Thoracic aorta (tissue), 2 donors: ENCODE measurements at places on chromosomes 12 and 14. TPM values are rescaled to one million over a fixed set of nuclear protein-coding genes. Genes with fewer than 3 reads are reported as not detected.

Gene RD3L
- total RNA-seq: not detected

Gene MFAP5
- 186 TPM for total RNA-seq

Gene MMP19
- total RNA-seq: 72.9 TPM

Gene ESRRB
- total RNA-seq: not detected

Gene HAL
- not detected for total RNA-seq

Gene SARNP
- 39.1 TPM for total RNA-seq

Gene CYP27B1
- total RNA-seq: 2.2 TPM

Gene MIS18BP1
- 18.7 TPM for total RNA-seq

Gene HECTD4
- total RNA-seq: 54.2 TPM

Gene LTB4R
- 13.1 TPM for total RNA-seq

Gene CHGA
- total RNA-seq: not detected

Gene CDH24
- 1.1 TPM for total RNA-seq

- no peak for DNase-seq
These were observed 457 bp downstream of the SOCS2 start for GRCh38 chr12:93572712-93573551.

DNA sequence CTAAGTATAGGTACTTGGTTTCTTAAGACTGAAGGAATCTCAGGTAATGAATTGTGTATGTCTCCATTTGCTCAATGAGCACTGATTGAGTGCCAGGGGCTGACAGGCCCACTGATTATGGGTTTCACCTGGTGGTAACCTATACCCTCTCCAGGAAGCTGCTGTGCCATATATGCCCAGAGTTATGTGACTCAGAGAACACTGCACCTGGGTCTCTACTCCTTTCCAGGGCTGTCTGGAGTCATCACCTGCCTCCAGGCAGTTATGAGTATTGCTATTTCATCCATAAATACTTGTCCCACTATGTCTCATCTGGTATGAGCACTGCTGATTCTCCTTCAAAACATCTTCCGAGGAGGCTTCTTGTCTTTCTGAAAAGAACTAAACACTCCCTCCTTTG is 692.9 kb downstream of the BCL11B start:
- DNase-seq: no peak

- DNase-seq: no peak
These were observed 15.0 kb downstream of the AQP6 start for GRCh38 chr12:49987625-49988303.

GRCh38 chr12:120352117-120352516 is 16.8 kb downstream of the MSI1 start:
- no peak for DNase-seq

DNA sequence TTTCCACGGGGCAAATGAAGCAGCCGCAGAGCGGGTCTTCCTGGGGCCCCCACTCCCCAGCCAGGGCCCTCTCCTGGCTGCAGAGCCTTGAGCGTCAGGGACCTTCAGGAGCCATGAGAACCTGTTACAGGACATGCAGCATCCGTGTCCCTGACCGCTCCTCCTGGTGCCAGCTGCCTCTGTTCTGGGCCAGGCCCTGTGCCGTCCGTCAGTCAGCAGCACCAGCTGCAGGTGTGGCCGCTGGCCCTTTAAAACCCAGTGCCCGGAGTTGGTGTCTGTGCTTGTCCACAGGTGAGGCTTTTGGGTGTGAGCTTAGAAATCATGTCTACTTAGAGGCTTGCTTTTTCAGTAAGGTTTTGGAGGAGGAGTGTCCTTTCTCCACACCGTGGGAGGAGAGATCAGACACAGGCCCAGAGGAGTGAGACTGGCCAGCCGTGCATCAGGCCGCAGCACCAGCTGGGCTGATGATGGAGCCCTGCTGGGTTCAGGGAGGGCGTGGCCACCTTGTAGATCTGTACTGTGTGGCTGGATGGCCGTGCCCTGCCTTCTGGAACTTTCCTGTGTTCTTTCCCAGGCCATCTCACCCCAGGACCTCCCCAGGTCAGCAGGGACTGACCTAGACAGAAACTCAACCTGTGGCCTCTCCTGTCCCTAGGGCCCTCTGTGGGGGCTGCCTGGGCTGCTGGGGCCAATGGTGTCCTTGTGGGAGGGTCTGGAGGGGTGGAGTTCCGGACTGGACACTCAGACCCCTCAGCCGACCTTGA is 27.1 kb downstream of the AACS start:
- no peak for DNase-seq

- DNase-seq: no peak
These were observed 145.8 kb downstream of the SLC38A6 start for GRCh38 chr14:61126603-61127498.

GRCh38 chr14:64759555-64759938 is 55.3 kb downstream of the PLEKHG3 start:
- DNase-seq: no peak

DNA sequence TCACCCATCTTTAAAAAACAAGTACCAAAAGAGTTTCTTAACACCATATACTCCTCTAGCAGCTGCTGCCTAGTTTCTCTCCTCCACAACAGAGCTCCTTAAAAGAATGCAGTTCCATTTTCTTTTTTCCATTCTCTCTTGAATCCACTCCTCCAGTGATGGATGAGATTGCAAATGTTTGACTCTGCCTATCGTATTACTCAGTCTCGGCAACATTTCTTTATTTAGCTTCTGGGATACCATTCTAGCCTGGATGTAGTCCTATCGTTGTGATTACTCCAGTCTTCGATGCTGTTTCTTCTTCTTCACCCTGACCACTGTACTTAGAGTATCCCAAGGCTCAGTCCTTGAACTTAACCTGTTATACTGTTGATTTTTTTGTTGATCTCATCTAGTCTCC is 30.8 kb downstream of the CAND1 start:
- no peak for DNase-seq

DNA sequence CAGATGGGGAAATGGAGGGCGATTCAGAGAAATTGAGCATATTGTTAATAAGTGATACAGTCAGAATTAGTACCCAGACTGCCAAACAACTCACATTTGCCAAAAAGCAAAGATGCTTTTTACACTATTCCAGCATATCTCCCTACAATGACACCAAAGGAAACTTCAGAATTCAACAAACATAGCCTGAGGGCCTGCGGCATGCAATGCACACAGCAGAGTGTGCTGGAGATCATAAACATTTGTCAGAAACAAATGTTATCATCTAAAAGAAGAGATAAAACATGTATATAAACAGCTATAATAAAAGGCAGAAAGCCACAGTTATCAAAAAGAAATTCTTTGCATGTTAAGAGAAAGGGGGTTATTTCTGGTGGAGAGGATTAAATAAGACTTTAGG is 20.1 kb upstream of the GARIN6 start:
- no peak for DNase-seq

DNA sequence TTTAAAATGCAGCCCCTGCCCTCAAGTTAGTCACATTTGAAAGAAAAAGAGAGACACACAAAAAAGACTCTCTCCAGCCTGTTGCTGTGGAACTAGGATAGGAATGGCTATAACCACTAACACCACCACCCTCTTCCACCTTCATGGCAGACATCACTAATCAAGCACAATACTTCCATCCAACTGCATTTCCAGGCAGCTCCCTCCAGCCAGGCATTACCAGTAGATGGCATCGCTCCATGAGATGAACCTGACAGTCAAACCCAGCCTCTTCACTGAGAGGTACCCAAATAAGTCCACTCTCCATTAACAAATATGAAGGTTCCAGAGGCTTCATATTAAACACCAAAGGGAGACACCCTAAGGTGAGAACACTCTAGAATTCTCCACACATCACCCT is 24.4 kb downstream of the SLC8B1 start:
- DNase-seq: no peak

- DNase-seq: no peak
These were observed 184.4 kb upstream of the FKBP4 start for GRCh38 chr12:2610358-2610757.

- no peak for DNase-seq
These were observed 5.0 kb downstream of the MGST1 start for GRCh38 chr12:16352481-16352880.

- no peak for DNase-seq
These were observed 181.0 kb upstream of the TBX3 start for GRCh38 chr12:114864837-114865551.

- DNase-seq: no peak
These were observed 53.0 kb downstream of the SAV1 start for GRCh38 chr14:50615056-50615455.

DNA sequence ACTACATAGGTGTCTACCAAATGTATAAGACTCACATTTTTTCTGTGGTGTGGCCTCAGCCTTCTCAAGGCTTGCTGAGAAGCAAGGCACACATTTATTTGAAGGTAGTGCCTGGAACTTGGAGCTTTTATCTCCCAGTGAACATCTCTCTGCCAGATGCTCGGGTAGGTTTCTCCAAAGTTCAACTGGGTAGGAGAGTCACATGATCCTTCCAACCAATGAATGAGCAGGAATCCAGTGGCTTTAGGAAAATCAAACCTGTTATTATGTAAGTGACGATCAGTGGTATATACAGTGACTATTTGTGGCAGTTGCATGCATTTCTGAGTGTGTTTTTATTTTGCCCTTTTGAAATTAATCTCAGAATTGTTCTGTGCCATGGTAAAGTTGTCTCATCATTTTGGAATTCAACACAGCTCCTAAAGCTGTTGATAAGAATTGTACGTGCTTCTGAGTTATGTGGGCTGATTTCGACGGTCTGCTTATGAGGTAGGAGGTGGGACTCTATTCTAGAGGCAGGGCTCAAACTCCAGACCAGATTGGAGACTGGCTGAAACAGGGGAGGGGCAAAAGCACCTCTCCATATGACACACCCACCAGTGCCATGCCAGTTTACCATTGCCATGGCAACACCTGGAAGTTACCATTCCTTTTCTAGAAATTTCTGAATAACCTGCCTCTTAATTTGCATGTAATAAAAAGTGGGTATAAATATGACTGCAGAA is 57.6 kb downstream of the EID3 start:
- DNase-seq: no peak

DNA sequence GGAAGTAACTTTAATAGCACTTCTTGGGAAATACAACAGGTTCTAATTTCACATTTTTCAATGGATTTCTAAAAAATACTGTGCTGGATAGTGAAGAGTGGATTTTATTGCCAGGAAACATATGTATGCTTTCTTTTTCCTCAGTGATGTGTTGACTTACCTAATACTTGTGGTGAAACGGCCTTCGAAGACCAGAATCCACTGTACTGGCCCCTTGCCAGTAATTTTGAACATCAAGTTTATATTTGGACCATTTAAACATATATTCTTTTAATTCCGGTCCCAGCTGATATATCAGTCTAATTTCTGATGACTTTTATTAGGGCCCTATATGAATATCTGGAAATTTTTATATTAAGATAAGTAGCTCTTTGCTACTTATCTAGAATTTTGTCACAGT is 1.8 kb downstream of the MSRB3 start:
- DNase-seq: no peak

- DNase-seq: no peak
These were observed 59.7 kb upstream of the NAP1L1 start for GRCh38 chr12:76144245-76144549.

GRCh38 chr12:6253278-6253677 is 53.1 kb downstream of the CD9 start:
- no peak for DNase-seq

GRCh38 chr12:54388237-54389133 is 4.0 kb upstream of the ZNF385A start:
- DNase-seq: no peak

DNA sequence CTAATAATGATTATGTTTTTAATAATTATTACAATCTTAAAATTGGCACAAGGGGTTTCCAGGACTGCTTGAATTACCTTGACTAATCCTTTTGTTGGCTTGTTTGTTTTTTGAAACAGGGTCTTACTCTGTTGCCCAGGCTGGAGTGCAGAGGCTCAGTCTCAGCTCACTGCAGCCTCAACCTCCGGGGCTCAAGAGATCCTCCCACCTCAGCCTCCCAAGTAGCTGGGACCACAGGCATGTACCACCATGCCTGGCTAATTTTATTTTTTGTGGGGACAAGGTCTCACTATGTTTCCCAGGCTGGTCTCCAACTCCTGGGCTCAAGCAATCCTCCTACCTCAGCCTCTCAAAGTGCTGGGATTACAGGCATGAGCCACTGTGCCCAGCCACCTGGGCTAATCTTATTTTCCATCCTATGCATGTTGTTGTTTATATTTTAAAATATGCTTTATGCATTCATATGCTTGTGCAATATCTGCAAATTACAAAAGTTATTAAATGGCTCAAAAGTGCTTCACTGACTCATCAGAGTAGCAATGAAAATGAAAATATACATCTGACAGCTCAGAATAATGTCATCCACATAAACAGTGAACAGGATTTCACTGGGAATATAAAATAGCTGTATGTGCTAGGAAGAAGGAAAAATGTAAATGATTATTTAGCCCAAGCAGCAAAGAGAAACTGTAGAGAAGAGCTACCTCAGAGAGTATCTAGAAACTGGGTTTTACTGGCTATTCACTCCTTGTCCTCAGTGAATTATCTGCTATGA is 24.8 kb upstream of the PLEKHG6 start:
- DNase-seq: no peak

- no peak for DNase-seq
These were observed 779.9 kb upstream of the TMEM132C start for GRCh38 chr12:127487031-127487430.
